ENCODE measurements at places on chromosomes 1 and 21.

DNA sequence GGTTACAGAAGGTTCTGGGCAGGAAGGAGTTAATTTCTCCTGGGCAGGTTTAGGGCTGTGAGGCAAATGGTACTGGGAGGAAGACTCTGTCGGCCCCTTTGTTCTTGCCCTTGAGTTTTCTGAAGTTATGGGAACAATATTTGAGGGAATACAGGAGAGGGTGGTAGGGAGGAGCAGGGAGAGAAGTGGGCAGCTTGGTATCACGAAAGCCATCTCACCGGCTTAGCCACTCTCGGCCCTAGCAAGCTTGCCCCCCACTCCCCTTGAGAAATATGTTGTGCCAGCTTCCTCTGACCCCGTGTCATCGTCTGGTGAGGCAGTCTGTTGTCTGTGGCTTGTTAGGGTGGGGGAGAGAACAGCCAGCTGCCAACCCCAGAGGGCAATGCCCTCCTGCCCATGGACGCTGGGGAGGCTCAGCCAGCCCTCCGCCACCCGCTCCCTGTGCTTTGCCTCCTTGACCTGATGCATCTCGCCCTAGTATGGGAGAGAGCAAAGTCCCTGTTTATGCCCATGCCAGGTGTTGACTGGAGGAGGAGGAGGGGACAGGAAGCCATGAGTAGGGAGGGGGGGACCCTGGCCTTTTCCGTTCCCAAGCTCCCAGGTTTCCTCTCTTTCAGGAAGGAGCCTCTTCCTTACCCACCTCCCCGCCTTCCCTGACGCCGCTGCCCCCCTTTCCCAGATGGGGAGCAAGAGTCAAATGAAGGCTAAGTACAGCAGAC is 1.2 kb downstream of the EFNA1 start:
- DNase-seq, result no peak

DNA sequence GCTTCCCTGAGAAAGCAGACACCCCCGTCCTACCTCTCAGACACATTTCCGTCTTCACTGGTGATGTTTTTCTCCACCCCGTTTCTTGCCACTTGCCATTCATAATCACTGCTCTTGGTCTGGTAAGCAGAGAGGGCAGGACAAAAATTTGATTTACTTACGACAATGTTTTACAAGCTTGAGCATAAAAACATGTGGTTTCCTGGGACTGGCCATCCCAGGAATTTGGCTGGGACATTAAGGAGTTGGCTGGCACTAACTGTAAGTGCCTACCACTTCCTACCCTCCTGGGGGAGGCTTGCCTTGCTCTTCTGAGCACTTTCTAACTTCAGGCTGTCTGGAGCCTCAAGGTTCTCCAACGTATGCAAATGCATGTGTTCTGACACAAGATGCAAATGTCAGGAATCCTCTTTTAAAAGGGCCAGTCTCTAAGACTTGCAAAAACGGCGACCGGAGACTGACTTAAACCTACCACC is 24.2 kb downstream of the ZBTB18 start:
- DNase-seq, result no peak

DNA sequence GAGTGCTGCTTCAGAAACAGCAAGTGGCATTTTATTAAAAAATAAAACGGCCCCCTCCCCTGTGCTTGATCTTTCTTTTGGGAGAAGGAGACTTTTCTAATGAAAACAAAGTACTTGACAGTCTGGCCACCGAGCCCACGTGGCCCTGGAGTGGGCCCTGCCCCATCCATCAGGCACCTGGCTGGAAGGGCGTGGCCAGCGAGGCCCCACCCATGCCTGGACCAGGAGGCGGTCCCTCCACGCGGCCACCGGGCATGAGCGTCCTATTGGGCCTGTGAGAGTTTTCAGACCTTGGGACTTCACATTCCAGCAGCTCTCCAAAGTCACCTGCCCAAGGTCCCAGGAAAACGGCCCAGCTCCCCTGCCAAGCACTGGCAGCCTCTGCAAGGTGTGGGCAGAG is 144.7 kb downstream of the CASZ1 start:
- DNase-seq, result no peak

- DNase-seq, result no peak
Observed at GRCh38 chr1:153071511-153071910, at the start of gene SPRR2B. Gene SPRR2B (minus strand): TSS chr1:153071611. CDS start chr1:153070839, 772 bp downstream.

DNA sequence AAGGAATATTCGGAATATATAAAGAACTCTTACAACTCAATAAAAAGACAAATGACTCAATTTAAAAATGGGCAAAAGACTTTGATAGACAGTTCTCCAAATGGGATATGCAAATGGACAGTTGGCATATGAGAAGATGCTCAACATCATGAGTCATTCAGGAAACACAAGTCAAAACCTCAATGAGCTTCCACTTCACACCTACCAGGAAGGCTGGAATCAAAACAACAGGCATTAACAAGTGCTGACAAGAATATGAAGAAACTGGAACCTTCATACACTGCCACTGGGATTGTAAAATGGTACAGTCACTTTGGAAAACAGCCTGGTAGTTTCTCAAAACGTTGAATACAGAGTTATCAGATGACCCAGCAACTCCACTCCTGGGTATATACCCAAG is 17.2 kb downstream of the PGBD5 start:
- DNase-seq, result no peak

GRCh38 chr1:225874431-225874830 is 7.7 kb downstream of the TMEM63A start:
- DNase-seq, result no peak

GRCh38 chr1:21337928-21338572 is 47.8 kb upstream of the ECE1 start:
- peak; percentile 63 for DNase-seq

- no peak for DNase-seq
Observed at GRCh38 chr1:228081578-228082213, 812 bp upstream of the ARF1 start.

- DNase-seq, result no peak
Observed at GRCh38 chr1:153312570-153313186, at the start of gene PGLYRP3. Gene PGLYRP3 (minus strand): TSS chr1:153312952. CDS start chr1:153310665, 2,287 bp downstream.

- no peak for DNase-seq
Observed at GRCh38 chr1:245051349-245052221, 103.2 kb upstream of the KIF26B start.

GRCh38 chr1:178263341-178263740 is 169.4 kb downstream of the RASAL2 start:
- no peak for DNase-seq

GRCh38 chr1:104648269-104648691 is 898.6 kb downstream of the AMY1C start:
- no peak for DNase-seq

GRCh38 chr1:41366455-41367287 is 5.4 kb downstream of the FOXO6 start:
- DNase-seq, result no peak

DNA sequence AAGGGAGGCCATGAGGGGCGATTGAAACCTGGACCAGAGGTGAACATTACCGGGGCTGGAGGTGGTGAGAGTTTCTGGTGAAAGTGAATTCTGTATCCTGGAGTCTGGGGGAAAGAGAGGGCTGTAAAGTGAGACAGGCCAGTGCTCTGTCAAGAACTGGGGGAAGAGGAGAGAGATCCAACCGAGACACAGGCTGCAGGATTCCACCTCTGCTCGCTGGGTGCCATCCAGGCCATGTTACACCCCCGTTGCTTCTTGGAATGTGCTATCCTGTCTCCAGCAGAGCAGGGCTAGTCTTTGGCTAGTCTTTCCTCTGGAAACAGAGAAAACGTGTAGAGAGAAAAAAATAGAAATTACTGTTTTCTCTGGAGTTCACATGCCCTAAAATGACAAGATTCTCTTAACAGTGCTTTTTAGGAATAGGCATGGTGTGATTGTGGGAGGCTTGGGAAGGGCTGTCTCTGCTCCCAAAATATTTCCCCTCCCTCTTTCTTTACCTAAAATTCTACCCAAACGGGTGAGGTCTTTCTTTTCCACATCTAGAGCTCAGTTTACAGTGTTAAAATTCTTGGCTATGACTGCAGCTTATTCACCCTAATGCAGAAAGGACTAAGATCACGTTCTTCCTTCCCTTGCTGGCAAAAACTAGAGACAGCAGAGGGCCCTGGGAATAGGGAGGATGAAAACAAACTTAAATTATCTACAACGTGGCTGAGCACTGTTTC is 16.5 kb upstream of the OVAAL start:
- DNase-seq, result no peak

DNA sequence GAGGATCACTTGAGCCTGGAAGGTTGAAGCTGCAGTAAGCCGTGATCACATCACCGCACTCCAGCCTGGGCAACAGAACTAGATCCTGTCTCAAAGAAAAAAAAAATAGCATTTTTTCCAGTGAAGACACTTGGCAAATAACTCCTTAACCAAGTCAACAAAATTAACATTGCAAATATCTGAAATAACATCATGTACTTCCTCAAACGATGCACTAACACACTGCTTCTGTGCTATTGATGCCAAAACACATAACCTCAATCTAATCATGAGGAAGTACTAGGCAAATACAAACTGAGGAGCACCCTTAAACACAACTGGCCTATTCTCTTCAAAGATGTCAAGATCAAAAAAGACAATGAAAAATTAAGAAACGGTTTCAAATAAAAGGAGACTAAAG is 32.3 kb downstream of the PABPC4 start:
- DNase-seq, result no peak

DNA sequence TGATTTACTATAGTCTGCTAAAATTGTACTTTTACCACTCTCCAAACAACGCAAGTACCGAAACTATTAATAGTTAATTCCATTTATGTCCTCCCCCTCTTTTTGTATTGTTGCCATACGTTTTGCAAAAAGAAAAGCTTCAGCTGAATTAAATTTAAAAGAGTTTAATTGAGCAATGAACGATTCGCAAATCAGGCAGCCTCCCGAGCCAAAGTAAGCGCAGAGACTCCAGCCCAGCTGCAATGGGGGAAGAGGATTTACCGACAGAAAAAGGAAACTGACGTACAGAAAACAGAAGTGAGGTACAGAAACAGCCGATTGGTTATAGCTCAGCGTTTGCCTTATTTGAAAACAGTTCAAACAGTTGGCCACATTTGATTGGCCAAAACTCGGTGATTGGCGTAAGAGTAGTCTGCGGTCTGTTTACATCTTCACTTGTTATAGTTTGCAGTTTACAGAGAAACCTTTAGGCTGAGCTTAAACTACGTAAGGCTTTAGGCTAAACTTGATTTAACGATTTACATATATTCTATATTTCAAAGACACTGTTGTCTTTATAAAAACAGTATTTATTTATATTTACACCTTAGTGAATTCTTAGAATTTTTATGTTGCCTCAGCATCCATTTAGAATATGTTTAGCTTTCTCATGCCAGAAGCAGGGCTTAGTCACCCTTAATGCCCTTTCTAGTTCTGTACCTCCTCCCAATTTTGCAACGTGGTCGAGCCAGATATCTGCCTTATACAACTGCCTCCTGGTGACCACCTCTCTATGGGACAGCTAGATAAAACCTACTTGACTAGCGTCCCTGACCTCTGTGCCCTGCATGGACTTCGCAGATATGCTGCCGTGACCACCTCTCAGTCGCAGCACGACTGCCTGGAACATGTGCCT is 23.8 kb downstream of the CR1 start:
- DNase-seq, result no peak

- no peak for DNase-seq
Observed at GRCh38 chr1:226041419-226041818, 21.1 kb upstream of the H3-3A start.

DNA sequence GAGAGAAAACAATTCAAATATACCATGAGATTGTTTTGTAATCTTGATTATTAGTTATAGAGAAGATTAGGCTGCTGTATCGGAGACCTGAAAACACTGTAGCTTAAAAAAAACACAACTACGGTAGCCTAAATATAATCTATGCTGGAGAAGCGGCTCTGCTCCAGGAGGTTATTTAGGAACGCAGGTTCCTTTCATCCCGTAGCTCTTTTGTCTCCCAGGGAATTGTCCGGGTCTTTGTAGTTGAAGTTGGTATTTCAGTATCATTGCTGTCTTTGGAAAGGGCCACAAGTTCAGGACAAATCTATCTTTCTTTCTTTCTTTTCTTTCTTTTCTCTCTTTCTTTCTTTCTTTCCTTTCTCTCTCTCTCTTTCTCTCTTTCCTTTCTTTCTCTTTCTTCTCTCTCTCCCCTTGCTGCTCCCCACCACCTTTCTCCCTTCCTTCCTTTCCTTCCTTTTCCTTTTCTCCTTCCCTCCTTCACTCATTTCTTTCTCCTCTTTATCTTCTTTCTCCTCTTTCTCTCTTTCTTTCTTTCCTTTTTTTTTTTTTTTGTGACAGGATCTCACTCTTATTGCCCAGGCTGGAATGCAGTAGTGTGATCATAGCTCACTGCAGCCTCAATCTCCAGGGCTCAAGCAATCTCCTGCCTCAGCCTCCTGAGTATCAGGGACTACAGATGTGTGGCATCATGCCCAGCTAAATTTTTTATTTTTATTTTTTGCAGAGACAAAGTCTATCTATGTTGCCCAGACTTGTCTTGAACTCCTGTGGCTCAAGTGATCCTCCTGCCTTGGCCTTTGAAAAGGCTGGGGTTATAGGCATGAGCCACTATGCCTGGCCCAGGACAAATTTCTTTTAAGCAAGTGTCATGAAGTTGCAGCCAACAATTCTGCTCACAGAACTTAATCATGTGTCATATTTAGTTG is 10.9 kb upstream of the NFIA start:
- DNase-seq, result no peak

- DNase-seq, result no peak
Observed at GRCh38 chr1:181803421-181803820, 258.1 kb downstream of the ZNF648 start.

GRCh38 chr1:224492632-224493031 is 58.0 kb upstream of the WDR26 start:
- no peak for DNase-seq

DNA sequence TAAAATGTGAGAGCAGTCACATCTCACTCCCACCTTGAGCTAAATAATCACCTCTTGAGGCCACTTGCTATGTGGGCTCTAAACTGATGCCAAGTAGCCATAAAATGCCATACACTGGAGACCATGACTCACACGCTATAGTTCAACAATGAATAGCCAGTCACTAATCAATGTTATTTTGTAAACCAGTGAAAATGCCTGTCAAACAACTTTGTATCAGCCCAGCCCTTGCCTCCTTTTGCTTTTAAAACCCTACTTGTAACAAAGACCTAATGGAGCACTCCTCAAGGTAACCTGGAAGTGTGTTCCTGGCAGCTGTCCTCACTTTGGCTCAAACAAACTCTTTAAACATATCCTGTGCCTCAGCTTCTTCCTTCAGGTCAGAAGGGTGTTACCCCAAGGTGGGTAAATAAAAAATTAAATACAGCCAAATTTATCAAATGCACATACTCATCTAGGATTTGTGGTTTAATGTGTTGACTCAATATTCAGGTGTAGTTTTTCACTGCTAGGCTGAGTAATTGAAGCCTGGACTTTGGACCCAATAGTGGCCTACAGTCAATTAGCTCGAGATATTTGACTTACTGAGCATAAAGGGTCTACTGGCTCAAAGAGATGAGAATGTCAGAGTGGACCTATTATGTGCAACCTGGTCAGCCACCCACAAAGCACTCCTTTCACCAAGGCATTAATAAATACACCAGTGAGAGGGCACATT is 154.3 kb downstream of the COQ8A start:
- no peak for DNase-seq
